Fibroblast of mammary gland (primary cell): ENCODE measurements at places on chromosomes 4 and X.
A peak's percentile ranks its signal among the peaks of the same experiment; 100 is the strongest.

DNA sequence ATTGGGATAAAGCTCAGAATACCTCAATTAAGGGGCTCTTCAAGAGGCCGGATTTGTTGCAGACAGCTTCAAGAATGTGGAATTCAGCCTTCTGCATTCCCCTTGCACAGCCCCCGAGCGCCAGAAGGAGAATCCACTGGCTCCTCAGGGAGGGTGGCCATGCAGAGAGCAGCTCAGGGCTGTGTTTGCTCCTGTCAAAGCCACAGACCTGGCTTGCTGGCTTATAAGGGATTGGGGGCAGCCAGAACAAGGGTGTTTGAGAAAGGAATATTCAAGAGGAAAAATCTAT lies 36.8 kb downstream of the ING2 start:
- DNase-seq: no peak

- no peak for DNase-seq
Measured at GRCh38 chr4:86269354-86269753, 90.5 kb downstream of the MAPK10 start.

- DNase-seq: no peak
Measured at GRCh38 chr4:108024085-108024877, 34.6 kb downstream of the HADH start.

GRCh38 chr4:105042451-105042850 lies 104.2 kb upstream of the TET2 start:
- DNase-seq: no peak

GRCh38 chr4:159191989-159192388 lies 89.1 kb downstream of the RAPGEF2 start:
- DNase-seq: peak; percentile 83

GRCh38 chr4:28966982-28967381 lies 1753.2 kb upstream of the PCDH7 start:
- DNase-seq: peak; percentile 24

DNA sequence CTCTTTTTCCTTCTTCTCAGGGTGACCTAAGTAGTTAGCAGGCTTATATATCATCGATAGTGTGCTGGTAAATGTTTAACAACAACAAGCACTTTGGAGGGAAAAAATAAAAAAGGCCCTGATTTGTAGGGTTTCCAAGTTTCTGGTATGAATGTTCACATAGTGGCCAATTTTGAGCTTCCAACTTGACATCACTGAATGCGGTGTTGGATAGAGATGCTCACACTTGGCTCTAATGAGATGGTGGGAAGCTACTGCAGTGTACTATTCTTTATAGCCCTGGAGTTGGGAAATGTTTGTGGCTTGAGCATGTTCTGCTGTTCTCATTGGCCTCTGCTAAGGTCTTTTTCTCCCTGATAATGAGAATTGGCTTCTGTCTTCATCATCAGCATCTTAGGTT lies 875.3 kb downstream of the PCDH7 start:
- no peak for DNase-seq

DNA sequence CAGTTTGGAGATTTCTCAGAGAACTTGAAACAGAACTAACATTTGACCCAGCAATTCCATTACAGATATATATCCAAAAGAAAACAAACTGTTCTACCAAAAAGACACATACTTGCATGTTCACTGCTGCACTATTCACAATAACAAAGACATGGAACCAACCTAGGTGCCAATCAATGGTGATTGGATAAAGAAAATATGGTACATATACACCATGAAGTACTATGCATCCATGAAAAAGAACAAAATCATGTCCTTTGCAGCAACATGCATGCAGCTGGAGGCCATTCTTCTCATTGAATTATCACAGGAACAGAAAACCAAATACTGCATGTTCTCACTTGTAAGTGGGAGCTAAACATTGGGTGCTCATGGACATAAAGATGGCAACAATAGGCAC lies 47.6 kb upstream of the LNX1 start:
- DNase-seq: no peak

- DNase-seq: peak; percentile 35
Measured at GRCh38 chrX:134761788-134762187, 103.5 kb upstream of the PLAC1 start.

DNA sequence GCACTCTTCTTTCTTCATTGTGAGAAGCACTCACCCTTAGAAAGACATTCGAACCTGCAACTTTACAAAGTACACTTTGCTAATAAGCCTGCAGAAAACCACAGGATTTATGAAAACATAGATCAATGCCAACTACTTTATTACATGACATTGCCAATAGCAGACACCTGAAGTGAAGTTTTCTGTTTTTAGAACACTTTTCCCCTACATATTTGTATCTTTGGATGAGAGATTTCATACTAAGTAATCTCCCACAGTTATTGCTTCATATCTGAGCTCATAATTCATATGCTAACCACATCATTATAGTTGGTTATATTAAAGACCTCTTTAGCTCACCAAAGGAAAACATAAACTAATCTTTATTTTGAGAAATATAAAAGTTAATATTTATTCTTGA lies 276.5 kb upstream of the CTSO start:
- no peak for DNase-seq

- peak; percentile 39 for DNase-seq
Measured at GRCh38 chr4:48780865-48781214, 761 bp upstream of the FRYL start.

- DNase-seq: no peak
Measured at GRCh38 chr4:1344696-1345095, 2.3 kb upstream of the UVSSA start.

- DNase-seq: peak; percentile 92
Measured at GRCh38 chr4:124712372-124713184, at the start of gene ANKRD50. ANKRD50 (minus strand) TSS chr4:124712732; CDS start chr4:124710511, 2,221 bp downstream.
